Amygdala (tissue), 56 donors: ENCODE measurements at places on chromosomes 4 and X.

DNA sequence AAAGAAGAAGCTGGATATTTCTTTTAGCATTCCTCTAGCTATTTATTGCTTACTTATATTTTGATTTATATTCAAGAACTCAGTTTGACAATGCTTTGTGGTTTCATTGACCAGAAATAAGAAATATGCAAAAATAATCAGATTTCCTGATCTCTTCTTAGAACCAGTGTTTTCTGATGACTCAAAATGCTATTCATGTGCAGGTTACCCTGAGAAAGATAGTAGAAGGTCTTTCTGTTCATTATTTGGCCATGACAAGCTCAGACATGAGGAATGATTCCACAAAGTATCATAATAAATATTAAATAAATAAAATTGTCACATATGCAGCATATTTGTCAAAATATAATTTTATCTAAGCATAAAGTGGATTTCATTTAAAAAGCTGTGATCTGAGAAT is 24.1 kb downstream of the ADH7 start:
- no peak for DNase-seq

DNA sequence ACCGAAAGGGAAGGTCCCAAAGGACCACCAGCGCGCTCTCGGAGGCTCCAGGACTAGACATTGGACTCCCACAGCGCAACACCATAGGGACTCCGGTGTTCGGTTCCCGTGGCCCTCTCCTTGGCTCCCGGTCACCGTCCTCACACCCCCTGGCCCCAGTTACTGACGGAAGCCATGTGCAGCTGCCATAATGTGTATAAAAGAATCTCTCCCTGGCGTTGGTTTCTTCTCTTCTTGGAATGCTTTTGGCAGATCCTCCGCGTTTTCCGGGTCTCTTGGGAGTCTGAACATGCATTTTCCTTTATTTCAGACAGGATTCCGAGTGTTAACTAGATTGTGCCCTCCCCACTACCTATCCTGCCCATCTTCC is 69.8 kb downstream of the FBXO8 start:
- DNase-seq: no peak

GRCh38 chr4:141132072-141132708 is 1.1 kb downstream of the RNF150 start:
- peak; percentile 5 for DNase-seq

GRCh38 chr4:23135792-23136645 is 443.3 kb downstream of the GBA3 start:
- DNase-seq: no peak

DNA sequence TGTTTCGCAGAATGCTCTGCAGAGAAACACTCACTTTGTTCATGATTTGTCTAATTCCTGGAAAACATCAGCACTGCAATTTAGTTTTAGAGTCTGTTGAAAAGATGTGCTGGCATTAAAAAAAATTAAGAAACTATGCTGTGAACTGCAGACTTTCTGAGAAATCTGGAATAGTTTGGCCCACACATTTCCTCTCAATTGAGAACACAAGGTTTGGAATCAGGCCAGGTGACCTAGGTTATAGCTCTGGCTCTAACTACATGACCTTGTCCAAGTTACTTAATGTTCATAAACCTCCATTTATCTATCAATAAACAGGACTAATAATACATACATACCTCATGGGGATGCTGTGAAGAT is 61.4 kb upstream of the ENPEP start:
- DNase-seq: no peak

DNA sequence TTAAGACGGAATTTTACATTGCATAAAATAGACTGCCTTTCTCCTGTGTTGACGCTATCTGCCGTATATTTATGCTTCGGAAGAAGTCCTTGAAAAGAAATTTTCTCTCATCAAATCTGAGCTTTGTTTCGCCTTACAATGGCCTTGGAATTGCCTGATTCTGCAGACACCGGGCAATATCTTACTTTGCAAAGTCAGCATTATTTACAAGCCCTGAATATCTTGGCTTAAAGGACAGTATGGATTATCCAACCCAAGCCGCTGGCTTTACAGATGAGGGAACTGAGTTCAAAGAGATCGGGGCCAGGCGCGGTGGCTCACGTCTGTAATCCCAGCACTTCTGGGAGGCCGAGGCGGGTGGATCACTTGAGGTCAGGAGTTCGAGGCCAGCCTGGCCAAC is 1.1 kb upstream of the MANBA start:
- DNase-seq: no peak

DNA sequence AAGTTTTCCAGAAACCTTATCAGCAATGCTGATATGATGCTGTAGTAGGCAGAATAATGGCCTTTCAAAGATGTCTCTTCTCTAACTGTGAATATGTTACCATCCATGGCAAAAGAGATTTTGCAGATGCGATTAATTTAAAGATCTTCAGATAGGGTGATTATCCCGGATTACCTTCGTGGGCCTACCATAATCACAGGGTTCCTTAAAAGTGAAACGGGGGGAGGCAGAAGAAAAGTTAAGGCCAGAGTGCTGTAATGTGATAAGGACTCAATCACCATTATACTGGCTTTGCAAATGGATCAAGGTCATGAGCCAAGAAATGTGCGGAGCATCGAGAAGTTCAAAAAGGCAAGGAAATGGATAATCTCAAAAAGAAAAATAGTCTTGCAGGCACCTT is 459.6 kb downstream of the CCSER1 start:
- no peak for DNase-seq

DNA sequence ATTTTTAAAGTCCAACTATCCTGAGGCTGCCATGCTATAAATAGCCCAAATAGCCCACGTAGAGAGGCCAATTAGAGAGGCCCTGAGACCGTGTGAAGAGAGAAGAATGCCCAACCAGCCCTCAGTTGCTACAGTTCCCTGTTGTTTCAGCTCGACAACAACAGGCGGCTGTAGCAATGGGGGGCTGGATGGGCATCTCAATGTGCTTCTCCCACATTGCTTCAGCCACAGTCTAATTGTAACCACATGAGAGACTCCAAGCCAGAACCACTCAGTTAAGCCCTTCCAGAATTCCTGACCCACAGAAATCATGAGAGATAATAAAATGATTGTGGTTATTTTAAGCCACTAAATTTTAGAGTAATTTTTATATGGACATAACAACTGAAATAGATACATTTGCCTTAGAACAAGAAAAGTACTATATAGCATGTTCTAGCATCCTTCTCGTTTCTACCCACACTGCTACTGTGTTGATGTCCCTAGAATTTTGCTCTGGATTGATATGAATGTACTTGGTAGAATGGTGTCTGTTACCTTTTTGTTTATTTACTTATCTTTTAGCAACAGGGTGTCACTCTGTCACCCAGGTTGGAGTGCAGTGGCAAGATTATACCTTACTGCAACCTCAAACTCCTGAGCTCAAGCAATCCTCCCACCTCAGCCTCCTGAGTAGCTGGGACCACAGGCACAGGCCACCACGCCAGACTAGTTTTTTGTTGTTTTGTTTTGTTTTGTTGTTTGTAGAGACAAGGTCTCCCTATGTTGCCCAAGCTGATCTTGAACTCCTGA is 436.4 kb downstream of the BCOR start:
- DNase-seq: no peak

- DNase-seq: peak; percentile 17
Observed at GRCh38 chrX:103554687-103555424, 30.5 kb upstream of the TCEAL4 start.
